Activated CD4-positive, alpha-beta T cell treated with anti-CD3 and anti-CD28 coated beads, Interleukin-2, amount 10 ng/mL, durations not matched to agents 24 days and 14 days (primary cell): ENCODE measurements at places on chromosomes 4 and X. TPM values are rescaled to one million over a fixed set of nuclear protein-coding genes. Genes with fewer than 3 reads are reported as not detected.

- peaks cover 18% of the 10 kb centered on the region for H3K4me1 ChIP-seq
- no peaks in the 10 kb centered on the region for H3K27me3 ChIP-seq
- H3K36me3 ChIP-seq: peaks cover 6% of the 10 kb centered on the region
These were observed 68.0 kb upstream of the MAGED1 start for GRCh38 chrX:51825436-51825835.

EPGN gene
- not detected in 2 replicates for total RNA-seq

CFAP299 gene
- total RNA-seq: not detected in 2 replicates

DNA sequence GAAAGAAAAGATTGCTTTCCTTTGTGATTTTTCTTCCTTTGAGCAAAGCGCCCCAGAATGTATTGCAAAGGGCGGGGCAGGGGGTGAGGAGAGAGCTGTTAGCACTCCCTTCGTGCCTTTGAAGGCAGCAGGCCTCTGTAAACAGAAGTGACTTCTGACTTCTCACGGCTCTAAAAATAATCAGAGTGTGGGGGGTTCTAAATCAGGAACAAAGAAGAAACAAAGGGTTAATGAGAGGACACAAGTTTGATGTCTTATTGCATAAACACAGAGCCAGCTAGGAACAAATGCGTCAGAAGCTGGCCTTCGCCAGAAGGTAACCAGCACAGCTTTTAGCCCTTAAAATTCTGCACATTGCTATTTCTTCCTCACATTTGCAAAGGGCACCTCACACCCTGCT, 626.2 kb downstream of the MID1IP1 start:
- H3K4me3 ChIP-seq: peak overlapping the region; percentile 58
- H3K27ac ChIP-seq: peak overlapping the region; percentile 95
- peaks cover 58% of the 10 kb centered on the region for H3K4me1 ChIP-seq

GRCh38 chrX:25002661-25003020, 13.1 kb downstream of the ARX start:
- DNase-seq: no peak
- peaks cover 32% of the 10 kb centered on the region for H3K27me3 ChIP-seq
- H3K27ac ChIP-seq: no peak overlapping the region
- peaks cover 2% of the 10 kb centered on the region for H3K36me3 ChIP-seq
- peaks cover 13% of the 10 kb centered on the region for H3K4me1 ChIP-seq

DNA sequence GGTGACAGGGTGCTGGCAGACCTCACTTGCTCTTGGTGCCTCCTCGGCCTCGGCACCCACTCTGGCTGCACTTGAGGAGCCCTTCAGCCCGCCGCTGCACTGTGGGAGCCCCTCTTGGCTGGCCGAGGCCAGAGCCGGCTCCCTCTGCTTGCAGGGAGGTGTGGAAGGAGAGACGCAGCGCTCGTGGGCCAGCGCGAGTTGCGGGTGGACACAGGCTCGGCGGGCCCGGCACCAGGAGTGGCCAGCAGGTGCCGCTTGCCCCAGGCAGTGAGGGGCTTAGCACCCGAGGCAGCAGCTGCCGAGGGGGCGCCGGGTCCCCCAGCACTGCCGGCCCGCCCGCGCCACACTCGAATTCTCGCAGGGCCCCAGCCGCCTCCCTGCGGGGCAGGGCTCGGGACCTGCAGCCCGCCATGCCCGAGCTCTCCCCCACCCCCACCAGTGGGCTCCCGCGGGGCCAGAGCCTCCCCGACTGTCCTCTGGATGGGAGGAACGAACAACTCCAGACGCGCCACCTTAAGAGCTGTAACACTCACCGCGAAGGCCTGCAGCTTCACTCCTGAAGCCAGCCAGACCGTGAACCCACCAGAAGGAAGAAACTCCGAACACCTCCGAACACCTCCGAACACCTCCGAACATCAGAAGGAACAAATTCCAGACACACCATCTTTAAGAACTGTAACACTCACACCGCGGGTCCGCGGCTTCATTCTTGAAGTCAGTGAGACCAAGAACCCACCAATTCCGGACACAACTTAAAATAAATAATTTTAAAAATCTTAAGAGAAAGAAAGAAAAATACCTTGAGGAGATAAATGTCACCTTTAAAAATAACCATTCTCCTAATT, 311.1 kb upstream of the SLC7A11 start:
- DNase-seq: no peak
- no peaks in the 10 kb centered on the region for H3K4me1 ChIP-seq
- no peaks in the 10 kb centered on the region for H3K36me3 ChIP-seq
- H3K4me3 ChIP-seq: no peak overlapping the region

DNA sequence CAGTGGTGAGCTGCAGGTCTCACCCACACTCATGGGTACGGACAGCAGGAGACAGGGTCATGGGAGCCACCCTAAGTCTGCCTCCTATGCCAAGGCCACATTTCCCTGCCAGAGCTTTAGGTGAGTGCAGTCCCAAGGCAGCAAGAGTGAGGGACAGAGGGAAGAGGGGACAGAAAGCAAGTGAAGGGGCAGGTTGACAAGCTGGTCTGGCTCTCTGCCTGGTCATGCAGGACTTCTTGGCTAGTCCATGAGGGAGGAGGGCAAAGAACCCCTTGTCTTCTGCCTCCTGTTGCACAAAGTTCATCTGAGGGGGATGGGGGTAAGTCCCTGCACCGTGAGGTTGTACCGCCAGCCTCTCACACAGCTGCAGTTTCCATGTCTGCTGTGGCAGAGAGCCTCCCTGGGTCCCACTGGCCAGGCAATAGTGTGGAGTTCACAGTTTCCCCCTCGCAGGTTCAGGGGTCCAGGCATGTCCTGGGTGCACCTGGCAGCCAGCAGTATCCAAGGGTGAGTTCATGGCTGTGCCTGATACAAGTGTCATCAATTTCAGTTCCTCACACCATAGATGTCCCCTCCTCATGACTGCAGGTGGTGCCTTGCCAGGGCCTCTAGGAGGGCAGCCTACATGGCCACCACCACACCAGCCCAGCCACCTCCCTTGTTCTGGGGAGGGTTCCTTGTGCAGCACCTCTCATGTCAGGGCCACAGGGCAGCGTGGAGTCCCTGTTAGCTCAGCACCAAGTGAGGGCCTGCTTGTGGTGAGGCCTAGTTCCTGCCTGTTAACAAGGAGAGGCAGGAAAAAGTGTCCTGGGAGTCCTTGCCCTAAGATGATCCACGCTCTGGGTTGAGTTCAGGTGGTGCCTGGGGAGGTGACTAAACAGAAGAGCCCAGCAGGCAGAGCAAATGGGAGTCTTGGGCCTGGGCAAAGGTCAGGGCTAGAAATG, 72.5 kb downstream of the ADRA2C start:
- H3K27ac ChIP-seq: no peak overlapping the region
- H3K27me3 ChIP-seq: peaks cover 4% of the 10 kb centered on the region
- H3K4me3 ChIP-seq: no peak overlapping the region
- no peaks in the 10 kb centered on the region for H3K4me1 ChIP-seq
- DNase-seq: no peak

ARHGEF38 gene
- total RNA-seq: not detected in 2 replicates

DNA sequence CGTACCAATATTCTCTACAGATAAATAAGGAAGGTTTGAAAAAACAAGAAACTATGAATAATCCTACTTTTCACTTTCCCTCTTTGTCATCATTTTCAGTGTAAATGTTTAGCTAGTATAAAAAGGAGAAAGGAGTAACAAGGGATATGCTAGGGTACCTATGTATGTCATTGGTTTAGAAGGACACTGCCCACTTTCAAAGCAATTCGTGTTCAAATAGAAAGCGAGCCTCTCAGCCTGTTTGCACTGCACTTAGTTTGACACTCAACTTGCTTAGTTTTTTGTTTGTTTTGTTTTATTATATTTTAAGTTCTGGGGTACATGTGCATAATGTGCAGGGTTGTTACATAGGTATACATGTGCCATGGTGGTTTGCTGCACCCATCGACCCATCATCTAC, 21.6 kb upstream of the RXFP1 start:
- no peak overlapping the region for H3K4me3 ChIP-seq
- peaks cover 4% of the 10 kb centered on the region for H3K27me3 ChIP-seq
- H3K27ac ChIP-seq: no peak overlapping the region

GRCh38 chrX:147958291-147958690, 22.8 kb upstream of the FMR1NB start:
- no peak overlapping the region for H3K4me3 ChIP-seq
- no peaks in the 10 kb centered on the region for H3K4me1 ChIP-seq
- DNase-seq: no peak

DNA sequence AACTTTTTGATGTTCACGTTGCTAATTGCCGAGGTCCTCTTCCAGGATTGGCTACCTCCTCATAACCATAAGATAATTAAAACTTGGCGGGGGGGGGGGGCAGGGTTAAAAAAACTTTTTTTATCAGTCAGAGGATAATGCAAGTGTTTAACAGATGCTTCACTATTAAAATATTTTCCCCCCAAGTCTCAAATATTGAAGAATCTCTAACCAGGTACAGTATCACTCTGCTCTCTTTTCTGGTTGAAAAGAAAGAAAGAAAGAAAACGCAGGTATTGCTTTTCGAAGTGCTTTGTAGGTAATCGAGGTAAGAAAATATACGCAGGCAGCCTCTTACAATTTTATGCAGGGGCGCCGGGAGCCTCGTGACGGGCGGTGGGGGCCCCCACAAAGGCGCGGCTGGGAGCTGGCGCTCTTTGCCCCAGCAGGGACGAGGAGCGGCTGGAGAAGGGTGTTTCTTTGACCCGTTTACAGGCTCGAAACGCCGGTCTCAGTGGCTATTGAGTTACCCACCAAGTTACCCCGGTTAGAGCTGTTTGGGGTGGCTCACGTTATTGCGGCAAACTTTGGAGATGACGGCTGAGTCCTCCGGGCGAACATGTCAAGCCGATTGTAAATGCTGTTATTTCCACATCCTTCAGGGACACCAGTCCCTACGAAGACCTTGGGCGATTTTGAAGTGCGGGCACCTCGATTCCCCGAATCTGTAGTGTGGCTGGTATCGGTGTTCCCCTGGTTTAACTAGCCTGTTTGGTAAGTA, 477 bp upstream of the HAND2 start:
- H3K4me1 ChIP-seq: peaks cover 8% of the 10 kb centered on the region
- H3K27me3 ChIP-seq: peaks cover 86% of the 10 kb centered on the region
- peak overlapping the region; percentile 71 for H3K27ac ChIP-seq
- peaks cover 15% of the 10 kb centered on the region for H3K36me3 ChIP-seq
- peak; percentile 58 for DNase-seq
